ENCODE measurements at places on chromosomes 12 and 14.

DNA sequence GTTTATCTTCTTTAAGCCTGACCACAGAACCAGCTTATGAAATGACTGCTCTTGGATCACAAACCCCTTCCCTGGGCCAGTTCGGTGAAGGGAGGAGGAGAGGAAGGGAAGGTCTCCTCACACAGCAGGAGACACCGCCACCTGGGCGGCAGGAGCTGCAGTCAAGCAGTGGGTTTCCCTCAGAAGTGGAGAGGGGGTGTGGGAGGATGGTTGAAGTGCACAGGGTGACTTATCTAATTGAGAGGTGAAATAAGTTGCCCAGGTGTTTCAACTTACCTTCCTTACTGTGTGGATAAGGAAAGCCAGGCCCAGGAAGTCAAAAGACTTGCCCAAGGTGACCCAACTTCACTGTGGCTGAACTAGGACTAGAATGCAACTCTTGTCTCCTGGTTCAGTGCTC lies 106.8 kb downstream of the EGLN3 start:
- DNase-seq: no peak

- DNase-seq: no peak
Measured at GRCh38 chr12:27309995-27310315, 22.7 kb upstream of the BMAL2 start.

DNA sequence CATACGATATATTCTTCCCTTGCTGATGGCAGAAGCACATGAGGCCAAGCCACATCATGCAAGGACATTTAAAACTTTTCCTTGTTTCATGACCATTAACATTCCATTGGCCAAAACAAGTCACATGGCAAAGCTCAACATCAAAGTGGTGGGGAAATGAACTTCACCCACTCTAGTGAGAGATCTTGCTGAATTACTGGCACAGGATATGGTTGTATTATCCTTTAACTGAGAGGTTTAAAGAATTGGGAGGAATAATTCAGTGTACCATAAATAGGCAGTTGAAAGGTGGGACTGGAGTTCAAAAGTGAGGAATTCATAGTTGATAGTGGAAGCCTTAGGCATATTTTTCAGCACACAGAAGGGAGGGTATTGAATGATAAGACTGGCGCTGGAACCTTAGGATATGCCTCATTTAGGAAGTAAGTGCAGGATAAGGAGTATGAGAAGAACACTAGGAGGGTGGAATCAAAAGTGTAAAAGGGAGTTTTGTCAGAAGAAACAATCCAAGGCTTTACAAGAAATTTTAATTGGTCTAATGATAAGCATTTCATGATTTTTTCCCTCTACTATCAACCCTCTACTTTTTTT lies 398.8 kb downstream of the C12orf75 start:
- DNase-seq: no peak

DNA sequence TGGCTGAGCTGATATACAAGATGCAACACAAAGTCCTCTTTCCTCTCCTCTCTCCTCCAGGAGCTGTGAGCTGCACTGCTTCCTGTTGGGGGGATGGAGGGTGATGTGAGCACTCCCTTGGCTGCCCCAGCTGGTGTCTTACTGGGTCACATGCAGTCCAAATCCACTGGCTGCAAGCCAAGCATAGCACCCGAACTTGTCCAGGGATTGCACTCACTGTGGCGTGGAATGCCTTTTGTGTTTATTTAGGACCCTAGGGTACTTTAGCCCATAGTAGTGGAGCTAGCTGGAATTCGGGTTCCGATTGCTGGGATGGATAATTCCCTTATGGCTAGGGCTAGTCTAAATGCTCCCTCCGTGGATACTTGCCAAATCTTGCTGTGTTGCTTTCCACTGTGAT lies 424.9 kb upstream of the SYT1 start:
- DNase-seq: no peak

GRCh38 chr12:111991535-111991934 lies 21.4 kb downstream of the TMEM116 start:
- DNase-seq: no peak

GRCh38 chr12:122125452-122126341 lies 47.1 kb downstream of the MLXIP start:
- no peak for DNase-seq

- no peak for DNase-seq
Measured at GRCh38 chr12:94844452-94844851, 159.0 kb downstream of the NDUFA12 start.

DNA sequence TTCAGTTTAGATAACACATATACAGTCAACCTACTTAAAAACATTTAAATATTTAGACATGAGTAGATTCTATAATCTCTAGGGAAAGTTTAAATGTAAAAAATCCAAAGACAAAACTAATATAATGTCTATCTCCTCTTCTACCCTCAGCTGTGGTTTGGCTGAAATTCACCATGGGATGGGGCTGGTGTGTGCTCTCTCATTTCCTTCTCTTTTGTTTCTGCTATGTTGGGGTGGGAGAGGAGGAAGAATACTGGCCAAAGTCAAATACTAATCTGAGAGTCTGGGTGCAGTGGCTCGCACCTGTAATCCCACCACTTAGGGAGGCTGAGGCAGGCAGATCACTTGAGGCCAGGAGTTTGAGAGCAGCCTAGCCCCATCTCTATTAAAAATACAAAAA lies 1673.9 kb upstream of the SEL1L start:
- DNase-seq: no peak

DNA sequence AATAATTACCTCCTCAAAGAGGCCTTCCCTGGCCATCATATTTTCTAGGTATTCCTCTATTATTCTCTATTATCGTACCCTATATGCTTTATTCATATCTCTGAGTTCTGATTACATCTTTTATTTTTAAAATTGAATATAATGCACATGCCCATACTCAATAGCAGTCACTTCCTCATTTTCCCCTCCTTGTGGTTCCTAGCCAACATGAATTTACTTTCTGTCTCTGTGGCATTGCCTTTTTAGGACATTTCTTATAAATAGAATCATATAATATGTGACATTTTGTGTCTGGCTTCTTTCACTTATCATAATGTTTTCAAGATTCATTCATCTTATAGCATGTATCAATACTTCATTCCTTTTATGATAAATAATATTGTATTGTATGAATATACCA lies 74.4 kb upstream of the TRHDE start:
- no peak for DNase-seq

DNA sequence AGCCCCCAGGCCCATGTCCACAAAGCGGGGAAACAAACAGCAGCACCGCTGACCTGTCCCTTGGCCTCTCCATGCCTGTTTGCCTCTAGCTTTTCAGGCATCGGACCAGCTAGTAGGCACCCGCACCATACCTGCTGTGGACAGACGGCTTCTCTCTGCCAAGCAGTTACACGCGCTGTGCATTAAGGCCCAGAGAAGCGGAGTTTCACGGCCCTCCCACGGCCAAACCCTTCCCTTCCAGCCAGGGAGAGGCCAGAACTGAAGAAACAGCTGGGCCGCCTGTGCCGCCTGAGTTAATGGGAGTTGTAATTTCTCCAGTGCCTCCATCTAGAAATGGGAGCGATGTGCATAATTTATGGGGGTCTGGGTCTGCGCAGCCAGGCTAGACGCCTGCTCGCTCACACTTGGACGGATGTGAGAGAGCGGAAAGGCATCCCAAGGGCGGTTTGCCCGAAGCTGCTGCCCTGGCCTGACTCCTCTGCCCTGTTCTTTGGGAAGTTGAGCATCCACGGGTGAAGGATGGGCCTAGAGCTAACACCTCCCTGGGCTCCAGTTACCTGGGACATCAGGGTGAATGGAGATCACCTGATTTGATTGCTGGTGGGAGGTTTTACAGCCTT lies 89.7 kb upstream of the BCL11B start:
- DNase-seq: peak; percentile 56

DNA sequence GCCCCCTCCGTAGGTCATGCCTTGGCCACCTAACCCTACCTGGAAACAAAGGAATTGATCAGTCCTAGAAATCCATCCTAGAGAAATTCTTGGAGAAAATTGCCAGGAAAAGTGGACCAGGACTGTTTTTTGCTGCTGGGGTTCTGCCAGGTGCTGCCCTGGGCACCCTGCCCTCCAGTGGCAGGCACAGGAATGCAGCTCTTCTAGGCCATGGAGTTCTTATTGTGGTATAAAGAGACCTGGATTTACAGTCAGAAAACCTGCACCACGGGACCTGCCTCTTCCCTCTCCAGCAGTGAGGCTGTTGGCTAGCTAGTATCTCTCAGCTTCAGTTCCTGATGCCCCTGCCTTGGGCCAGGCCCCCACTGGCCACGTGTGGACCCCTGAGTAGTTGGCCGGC lies 59.7 kb downstream of the SLC24A4 start:
- no peak for DNase-seq

GRCh38 chr14:67576216-67576955 lies 23.7 kb downstream of the PIGH start:
- no peak for DNase-seq

DNA sequence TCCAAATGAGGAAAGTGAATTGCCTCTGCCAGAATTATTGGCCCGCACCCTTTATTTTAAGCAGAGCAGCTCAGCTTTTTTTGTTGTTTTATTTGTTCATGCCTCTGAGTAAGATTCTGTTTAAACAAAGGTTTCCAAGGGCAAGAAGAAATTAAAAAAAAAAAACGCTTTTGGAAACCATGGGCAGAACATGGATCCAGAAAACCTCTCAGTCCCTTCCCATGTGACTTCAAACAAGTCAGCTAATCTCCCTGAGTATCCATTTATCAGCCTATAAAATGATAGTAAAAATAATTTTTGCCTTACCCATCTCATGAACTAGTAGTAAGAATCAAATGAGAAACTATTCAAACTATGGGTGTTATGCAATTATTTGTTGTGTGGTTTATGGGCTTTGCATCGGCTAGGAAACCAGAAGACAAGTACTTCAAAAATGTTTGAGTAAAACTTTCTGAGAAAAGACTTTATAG lies 27.6 kb downstream of the KITLG start:
- DNase-seq: no peak

- DNase-seq: no peak
Measured at GRCh38 chr14:43143106-43143505, 1364.0 kb downstream of the FSCB start.

DNA sequence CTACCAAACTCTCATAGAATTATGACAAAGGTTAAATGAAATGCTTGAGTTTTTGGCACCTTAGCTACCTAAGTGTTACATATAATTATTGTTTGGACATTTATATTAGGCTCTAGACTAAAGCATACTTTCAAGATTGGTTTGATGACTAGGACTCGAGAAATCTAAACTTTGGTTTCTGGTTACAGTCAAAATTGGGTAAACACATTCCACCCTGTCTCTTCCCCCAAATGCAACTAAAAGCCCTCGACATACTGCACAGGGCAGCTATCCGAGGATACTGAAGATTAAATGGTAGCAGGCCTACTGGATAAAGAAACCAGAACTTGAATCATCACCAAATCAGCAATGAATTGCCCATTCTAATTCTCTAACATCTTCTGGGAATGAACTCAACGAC lies 369.1 kb downstream of the PRKD1 start:
- DNase-seq: no peak

GRCh38 chr12:593396-594270 lies 69.6 kb downstream of the NINJ2 start:
- DNase-seq: no peak

DNA sequence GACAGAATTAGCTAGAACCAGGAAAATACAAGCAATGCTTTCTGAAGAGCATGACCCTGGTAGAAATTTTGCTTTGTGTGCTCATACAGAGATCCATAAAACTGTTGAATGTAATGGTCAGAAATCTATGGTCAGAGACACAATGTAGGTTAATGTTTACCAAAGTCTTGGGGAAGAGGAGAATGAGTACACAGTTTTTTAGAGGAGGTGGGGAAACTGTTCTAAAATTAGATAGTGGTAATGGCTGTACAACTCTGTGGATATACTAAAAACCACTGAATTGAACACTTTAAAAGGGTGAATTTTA lies 109.5 kb upstream of the ARHGAP5 start:
- no peak for DNase-seq

GRCh38 chr14:74922752-74923401 lies at the start of gene RPS6KL1:
Gene RPS6KL1, minus strand, starts transcription at chr14:74923260. Its CDS starts 1,719 bp downstream, at chr14:74921541.
- peak; percentile 90 for DNase-seq

DNA sequence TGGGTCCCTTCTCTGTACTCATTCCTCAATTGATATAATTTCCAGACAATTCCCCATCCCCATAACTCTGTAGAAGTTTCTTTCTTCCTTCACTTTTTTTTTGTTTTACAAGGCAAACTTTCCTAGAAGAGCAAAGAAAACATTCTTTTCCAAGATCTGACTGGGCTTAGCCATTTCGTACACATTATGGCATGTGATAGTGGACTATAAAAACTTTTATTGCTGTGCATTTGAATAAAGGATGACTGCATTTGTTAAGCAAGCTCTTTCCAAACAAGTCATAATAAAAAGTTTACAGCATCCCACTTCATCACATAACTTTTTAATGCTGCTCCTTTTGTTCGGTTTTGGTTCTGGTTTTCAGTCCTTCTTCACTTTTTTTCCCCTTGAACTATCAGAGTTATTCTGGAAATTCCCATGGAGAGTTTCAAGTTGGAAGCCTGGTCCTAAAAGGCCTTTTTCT lies 231.0 kb upstream of the HMGA2 start:
- no peak for DNase-seq

- DNase-seq: no peak
Measured at GRCh38 chr14:87325741-87326140, 667.2 kb downstream of the GALC start.
